ENCODE measurements at places on chromosomes 5 and 9. TPM values are rescaled to one million over a fixed set of nuclear protein-coding genes. Genes with fewer than 3 reads are reported as not detected.

The POLR1E gene
- total RNA-seq: 29.3 TPM

The PELO gene
- 59.2 TPM for total RNA-seq

The KCTD16 gene
- total RNA-seq: 3.4 TPM

The GLRA1 gene
- total RNA-seq: not detected

The CBY3 gene
- not detected for total RNA-seq

The PCDHGB7 gene
- 6.7 TPM for total RNA-seq

The BHMT gene
- total RNA-seq: not detected

The DBH gene
- not detected for total RNA-seq

The IFNA16 gene
- total RNA-seq: not detected

The FAM78A gene
- 0.59 TPM for total RNA-seq

The GKAP1 gene
- total RNA-seq: 0.35 TPM

The TMC1 gene
- total RNA-seq: 0.68 TPM

The SPRY4 gene
- 2.6 TPM for total RNA-seq

The CDH18 gene
- total RNA-seq: 2.0 TPM

The AJM1 gene
- 0.90 TPM for total RNA-seq

The SH3TC2 gene
- 8.7 TPM for total RNA-seq

The ECM2 gene
- total RNA-seq: 17.3 TPM

The CHSY3 gene
- total RNA-seq: 4.0 TPM

The RAD1 gene
- 30.7 TPM for total RNA-seq

The KIAA0825 gene
- 1.4 TPM for total RNA-seq

The SOX30 gene
- total RNA-seq: not detected
